Activated T-cell treated with anti-CD3 and anti-CD28 coated beads for 1 hour (primary cell): ENCODE measurements at places on chromosomes 3 and 15.

DNA sequence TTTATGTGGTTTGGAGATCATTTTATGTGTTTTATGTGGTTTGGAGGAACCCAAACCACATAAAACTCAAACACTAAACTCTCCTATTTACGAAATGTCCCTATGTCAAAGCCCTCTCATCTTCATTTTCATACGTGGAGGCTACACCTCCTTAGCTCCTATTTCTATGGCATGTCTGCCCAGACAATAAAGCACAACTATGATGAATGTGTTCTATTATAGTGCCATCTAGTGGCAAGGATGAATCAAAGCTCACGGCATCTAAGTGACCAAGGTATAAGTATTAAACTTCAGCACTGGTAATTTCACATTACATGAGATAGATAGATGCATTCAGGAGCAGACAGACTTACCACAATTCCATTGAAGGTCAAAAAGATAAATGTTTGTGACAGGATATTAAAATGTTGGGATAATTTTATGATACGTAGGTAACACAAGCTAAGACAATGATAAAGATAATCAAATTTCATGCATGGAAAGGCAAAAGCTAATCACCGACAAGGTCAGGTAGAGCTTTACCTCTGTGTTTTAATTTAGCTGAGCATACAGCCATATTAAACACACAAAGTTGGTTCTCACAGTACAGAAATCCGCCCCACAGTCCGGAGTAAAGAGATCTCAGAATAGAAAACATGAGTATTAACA, 130.6 kb upstream of the FHIT start:
- no peak for DNase-seq

DNA sequence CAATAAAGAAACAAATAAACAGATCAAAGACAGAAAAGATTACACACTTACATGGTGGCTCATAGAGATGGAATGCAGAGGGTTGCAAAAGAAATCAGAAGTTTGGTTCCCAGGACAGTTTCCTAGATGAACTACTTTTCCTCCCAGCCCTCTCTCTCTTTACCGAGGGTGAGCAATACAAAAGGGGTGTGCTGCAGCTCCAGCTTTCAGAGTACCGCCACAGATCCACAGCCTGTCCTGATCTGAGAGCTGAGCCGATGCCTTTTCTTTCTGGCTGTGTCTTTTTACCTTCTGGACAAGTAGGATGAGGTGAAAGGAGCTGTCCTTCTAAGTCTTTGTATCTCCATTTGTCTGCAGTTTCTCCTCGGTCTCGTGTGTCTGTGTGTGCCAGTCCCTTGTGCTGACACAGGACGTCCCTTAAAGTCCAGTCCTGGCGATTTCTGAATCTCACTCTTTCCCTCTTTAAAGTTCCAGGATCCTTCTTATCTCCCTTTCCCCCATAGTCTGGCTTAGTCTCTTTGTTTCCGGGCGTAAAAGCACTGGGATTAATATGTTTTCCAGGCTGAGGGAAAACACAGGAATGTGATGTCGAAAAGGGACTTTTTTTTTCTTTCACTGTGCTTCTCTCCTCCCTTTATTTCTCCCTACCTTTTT, 540 bp downstream of the CCDC80 start:
- no peak for DNase-seq

GRCh38 chr3:193344486-193344885, 34.1 kb downstream of the ATP13A5 start:
- DNase-seq = no peak

- no peak for DNase-seq
Observed at GRCh38 chr15:27170851-27171250, 199.9 kb downstream of the GABRG3 start.

DNA sequence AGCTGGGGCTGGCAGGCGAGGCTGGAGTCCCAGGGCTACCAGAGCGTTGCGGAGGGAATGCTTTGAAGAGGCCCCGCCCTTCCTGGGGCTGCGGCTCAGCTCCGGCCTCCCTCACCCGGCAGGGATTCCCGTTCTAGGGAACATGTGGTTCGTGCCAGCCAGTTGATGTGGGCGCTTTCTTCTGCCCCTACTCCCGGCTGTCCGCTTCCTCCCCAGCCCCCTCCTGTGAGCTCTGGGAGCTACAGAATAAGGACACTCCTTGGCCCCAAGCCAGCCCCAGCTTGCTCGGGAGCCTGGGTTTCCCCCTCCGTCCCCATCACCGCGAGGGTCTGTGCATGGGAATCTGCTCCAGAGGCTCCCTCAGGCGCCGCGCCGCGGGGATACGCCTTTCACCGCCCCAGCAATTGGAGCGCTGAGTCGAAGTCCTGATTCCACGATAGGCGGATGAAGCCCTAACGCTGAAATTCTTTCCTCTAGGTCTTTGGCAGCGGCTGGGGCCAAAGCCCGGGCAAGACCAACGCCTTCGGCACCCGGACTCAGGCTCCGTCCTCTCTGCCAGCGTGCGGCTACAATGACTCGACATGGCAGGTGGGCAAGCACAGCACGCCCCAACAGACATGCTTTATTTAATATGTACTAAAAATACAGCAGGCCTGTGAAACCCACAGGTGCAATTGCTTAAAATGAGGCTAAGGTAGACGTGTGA, 69.5 kb downstream of the KLF15 start:
- no peak for DNase-seq

DNA sequence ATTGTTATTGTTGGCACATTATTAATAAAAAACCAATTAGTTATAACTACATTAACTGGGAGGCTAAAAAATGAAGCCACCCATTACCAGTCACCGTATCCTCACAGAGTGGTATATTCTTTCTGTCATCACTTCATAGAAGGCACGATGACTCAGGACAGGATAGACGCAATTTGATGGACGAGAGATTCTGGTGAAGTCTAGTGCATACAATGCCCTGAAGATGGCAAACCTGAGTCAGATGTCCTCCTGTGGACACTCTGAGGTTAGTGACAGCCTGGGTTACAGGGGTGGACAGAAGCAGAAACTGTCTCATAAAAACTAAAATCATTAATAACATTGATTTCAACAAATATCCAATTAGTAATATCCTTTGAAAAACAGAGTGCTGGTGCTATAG, 150.3 kb downstream of the SLC9A9 start:
- DNase-seq = no peak

- DNase-seq = no peak
Observed at GRCh38 chr15:59685737-59686297, 3.3 kb downstream of the BNIP2 start.

DNA sequence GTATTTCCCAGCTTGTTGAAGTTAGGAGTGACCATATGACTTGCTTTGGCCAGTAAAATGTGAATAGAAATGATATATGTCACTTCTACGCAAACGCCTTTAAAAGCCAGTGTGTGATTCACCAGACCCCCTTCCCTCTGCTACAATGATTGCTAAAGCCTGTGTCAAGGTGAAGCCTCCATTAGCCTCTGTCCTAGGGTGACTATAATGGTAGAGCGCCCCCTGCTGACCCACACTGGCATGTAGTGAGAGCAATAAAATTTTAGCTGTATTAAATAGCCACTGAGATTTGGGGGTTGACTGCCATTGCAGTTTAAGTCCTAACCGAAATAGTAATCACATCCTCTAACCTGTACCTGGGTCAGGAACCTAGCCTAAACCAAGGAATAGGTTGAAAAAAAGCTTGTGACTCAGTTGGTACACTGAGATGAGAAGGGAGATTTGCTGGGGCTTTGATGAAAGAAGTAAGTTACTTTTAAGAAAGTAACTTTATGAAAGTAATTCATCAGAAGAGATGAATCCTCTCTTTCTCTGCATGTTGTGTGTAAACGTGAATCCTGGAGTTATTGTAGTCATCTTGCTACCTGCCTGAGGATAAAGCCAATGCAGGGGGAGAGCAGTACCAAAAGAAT, 52.6 kb downstream of the GTF2E1 start:
- DNase-seq = peak; percentile 90

DNA sequence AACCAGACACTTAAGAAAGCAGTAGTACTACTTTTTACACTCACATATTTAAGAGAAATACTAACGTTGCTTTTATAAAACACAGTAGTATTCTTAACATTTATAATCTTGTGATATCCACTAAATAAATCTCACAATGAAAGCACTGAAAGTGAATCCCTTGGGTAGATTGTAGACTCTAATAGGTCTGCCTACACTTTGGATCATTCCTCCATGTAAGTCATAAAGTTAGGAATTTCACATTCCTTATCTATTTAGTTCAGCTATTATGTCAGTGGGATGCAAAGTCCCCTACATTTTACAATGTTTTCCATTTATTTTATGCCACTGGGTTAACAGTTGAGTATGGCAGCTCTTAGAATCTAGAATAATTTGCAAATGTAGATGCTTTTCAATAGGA, 330.7 kb downstream of the LSAMP start:
- no peak for DNase-seq

DNA sequence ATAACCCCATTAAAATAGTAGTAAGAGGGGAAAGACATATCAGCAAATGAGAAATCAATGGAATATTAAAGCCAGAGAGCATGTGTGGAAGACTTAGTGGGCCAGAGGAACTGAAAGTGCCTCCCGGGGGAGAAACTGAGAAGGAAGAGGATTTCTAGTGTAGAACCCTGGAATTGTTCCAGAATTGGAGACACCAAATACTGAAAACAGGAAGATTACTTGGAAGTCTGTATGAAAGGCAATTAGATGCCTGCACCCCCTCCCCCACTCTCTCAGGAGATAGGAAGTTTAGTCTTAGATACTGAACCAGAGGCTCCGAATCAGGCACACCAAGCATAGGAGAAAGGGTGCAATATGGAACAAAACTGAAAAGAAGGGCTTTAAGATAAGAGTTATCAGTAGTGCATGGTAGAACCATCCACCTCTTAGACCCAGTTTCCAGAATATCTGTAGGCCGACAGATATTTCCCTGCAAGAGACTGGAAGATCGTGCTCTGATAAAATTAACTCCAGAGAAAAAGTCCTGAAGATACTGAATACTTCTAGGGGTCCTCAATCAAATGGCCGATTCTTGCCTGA, 32.4 kb downstream of the KLHL18 start:
- no peak for DNase-seq

GRCh38 chr3:126422571-126423091, 27.9 kb downstream of the CFAP100 start:
- no peak for DNase-seq

DNA sequence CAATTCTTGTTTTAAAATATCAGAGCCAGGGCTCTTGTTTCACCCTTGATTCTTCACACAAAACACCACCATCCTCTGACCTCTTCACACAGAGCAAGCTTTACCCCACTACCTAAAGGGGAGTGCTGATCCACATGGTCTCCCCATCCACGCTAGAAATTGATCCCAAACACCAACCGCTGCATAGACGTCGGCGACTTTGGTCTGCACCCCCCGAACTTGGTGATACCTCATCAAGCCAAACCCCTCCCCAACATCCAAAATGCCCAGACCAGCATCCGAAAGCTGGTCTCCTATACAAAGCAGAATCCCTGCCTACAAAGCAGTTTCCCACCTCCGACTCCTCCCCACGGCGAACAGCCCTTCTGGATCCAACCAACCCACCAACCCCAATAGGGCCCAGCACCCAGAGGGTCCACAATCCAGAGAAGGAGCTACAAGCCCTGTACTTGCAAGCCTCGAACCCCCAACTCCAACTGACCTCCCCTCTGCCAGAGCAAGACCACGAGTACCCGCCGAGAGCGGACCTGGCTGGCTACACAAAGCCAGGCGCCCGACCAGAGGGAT, 25.8 kb upstream of the MTHFS start:
- DNase-seq = no peak

DNA sequence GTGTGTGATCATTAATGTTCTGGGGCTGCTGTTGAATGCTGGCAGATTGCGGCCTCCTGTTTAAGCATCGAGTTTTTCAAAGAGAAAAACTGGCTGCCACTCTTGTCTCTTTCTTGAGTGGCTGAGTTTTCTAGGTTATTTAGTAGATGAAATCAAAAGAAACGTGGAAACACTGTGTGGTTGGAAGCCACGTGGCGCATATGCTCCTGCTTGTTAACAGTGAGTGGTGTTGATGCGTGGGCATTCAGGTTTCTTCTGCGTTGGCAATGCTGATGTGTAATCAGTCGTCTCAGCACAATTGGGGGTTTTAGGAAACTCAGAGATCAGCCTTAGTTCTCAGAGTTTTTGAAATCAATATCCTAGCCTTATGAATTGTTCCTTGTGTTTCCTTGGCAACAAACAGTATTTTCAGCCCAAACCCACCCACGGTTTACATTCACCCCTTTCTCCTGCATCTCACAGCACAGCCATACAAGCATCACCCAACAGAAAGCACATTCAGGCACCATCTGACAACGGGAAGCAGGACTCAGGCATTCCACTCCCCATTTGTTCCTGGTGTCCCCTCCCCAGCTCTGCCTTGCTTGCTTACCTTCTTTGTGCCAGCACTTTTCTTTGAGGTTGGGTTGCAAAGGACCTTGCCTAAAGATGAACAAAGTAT, 74.7 kb downstream of the SEC22A start:
- no peak for DNase-seq

DNA sequence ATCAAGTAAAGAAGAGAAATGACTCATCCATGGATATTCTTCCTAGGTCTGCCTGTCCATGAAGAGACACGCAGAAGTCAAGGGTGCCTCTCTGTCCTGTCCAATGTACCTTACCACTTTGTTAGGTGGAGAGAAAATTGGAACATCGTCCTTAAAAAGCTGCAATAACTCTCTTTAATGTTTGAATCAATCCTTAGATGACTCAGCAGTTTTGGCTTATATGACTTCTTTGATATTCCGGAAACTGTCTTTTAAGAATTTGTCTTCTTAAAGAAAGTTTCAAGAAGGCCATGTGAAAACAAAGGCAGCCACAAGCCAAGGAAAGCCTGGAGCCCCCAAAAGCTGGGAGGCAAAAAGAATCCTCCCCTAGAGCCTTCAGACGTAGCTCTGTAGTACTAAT, 49.2 kb downstream of the MRPL3 start:
- no peak for DNase-seq

GRCh38 chr15:82854554-82854953, 45.1 kb downstream of the WHAMM start:
- DNase-seq = no peak

DNA sequence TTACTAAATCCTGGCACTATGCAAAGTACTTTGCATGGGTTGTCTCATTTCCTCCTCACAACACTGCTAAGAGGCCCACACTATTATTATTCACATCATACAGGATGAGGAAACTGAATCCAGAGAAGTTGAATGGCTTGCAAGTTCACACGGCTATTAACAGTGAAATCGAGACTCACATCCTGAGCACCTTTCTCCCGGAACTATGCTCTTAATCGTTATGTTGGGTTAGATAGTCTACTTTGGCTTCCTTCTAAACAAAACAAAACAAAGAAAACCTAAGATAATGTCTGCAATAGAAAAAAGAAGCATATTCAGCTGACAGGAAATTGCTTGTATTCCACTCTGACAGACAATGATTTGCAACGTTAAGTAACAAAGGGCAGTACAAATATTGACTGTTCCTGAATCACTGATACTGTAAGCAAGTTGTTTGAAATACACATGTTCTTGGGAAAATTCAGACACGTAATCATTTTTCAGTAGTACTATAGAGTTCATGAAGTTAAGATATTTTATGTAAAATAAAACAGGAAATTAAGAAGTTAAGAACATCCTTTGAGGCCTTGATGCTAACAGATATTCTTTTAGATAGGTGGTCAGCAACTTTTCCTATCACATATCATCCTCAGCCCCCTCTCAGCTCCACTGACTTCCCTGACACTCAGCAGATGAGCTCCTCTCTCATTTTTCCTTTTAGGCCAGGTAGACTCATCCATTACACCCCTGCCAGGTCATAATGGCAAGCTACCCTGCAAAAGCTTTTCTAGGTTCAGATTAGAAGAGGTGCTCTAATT, 40.7 kb downstream of the C2CD4B start:
- no peak for DNase-seq
